Right forelimb (tissue), 1 donor: ENCODE measurements at places on chromosomes 2 and 18.

DNA sequence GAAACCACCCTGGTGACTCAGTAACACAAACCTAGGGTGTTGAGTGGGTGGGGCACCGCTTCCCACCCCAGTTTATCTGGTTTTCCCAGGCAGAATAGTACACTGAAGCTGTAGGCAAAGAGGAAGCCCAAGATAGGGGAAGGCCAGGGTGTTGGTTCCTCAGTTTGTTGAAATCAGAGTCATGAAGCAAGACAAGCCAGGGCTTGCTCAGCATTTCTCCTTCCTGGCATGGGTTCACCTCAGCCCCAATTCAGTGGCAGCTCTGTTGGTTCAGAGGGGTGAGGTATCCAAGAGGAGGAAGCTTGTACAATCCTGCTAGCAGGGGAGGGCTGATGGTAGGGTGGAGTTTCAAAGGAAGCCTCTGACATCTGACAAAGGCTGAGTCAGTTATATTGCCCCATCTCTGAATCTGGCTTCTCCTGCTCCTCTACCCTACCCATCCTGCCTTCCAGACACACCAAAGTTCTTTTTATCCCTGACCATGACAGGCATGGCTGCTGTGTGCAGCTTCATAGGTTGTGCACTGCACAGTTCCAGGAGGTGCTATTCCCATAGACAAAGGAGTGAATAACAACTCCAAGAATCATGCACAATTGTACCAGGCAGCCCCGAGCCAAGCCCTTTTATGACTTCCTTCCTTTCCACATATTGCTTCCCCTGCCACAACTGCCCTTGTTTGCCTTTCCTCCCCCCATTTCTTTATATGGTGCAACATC is 24.9 kb upstream of the RAB10 start:
- no peak for DNase-seq

- no peak for DNase-seq
Observed at GRCh38 chr2:183927406-183928325, 670.7 kb upstream of the ZNF804A start.

DNA sequence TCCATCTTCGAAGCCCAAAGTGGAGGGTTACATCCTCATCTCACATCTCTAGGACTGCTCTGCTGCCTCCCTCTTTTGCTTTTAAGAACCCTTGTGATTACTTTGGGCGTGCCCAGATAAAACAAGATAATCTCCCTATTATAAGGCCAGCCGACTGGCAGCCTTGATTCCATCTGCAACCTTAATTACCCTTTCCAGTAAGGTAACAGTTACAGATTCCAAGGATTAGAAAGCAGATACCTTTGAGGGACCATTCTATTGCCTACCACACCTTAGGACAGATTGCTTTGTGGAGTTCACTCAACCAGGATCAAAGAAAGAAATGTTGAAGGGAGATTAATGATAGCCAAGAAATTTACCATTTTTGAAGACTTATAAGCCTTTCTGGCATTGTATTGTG is 250.8 kb upstream of the ACVR2A start:
- DNase-seq = no peak

- no peak for DNase-seq
Observed at GRCh38 chr2:39730276-39730675, 48.8 kb downstream of the THUMPD2 start.

DNA sequence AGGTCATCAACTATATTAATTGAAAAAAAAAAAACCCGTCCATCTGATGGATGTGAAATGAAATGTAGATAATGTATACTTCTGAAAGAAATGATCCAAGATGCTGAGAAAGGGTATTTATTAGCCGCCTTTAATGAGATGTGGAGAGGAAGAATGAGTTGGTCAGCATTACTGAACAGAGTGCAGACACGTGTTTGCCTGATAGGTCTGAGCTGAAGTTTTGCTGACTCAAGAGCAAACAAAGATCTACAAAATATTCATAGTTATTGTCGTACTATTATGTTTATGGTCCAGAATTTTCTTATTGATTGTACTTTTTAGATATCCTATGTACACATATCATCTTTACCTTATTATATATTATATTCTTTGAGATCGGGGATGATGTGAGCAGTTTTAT is 235.3 kb downstream of the RDH14 start:
- no peak for DNase-seq

DNA sequence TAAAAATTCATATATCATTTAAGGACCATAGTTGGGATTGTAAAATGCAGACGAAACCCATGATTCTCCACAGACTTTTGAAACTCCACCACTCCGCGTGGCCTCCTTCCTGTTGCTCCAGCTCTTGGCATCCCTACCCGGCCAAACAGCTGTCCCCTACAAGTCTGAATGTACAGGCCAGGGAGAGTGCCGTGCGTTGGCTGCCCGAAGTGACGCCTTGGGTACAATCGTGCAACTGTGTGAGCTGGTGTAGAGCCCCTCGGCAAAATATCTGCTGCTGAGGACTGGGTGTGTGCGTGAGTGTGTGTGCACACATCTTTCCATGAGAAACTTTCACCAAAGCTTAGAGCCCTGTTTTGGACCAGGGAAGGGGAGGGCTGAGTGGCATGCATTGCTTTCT is 43.8 kb upstream of the ZNF516 start:
- DNase-seq = no peak

DNA sequence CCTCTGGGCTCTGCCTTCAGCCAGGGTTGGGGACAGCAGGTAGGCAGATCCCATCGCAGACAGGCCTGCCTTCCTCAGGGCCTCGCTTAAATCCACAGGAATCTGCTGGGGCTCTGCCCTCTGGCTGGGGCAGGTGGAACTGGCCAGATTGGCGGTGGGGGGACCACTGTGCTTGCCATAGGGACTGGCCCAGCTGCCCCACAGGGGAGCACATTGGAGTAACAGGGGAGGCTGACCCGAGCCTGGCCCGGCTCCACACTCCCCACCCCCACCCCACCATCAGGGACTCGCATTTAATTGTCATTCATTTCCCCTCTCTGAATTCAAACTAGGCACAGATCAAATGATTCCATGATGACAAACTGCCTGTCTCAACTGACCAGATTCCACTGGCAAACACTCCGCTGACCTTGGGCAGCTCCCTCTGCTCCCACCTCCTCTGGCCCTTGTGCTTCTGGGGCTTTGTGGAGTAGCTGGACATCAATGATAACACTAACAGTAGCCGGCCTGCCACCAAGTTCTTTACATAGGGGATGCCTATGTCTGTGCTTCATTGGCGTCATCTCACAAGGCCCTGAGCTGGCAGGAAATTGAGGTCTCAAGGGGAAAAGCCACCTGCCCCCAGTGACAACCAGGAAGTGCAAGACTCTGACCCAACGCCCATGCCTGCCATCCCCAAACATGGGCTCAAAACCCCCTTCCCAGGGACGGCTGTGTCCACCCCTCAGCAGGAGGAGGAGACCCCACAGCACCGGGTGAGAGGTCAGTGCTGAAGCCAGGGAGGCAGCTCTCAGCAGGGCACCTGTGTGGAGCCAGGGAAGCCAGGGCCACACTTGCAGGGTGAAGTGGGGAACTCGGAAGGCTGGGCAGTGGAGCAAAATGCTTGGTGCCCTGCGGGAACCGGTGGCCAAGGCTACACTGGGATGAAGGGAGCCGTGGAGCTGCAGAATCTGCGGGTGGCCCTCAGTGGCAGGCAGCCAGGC is 2.1 kb upstream of the B3GNT7 start:
- no peak for DNase-seq

DNA sequence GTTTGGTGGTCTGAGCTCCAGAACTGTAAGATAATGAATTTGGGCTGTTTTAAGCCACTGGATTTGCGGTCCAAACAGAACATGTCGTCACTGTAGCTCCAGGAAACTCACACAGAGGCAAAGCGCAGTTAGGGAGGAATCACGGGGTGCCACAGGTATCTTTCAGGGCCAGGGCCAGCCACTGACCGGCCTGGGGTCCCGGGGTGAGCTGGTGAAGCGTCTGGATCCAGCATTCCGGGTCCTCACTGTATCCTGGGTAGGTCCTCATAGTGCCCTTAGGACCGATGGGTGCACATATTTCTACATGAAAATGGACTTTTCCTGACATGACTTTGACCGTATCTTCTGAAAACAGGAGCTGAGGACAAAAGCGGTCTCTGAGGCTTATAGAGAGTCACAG is 196.0 kb upstream of the HDAC4 start:
- DNase-seq = no peak

GRCh38 chr2:30031184-30031583 is 109.8 kb upstream of the ALK start:
- no peak for DNase-seq

DNA sequence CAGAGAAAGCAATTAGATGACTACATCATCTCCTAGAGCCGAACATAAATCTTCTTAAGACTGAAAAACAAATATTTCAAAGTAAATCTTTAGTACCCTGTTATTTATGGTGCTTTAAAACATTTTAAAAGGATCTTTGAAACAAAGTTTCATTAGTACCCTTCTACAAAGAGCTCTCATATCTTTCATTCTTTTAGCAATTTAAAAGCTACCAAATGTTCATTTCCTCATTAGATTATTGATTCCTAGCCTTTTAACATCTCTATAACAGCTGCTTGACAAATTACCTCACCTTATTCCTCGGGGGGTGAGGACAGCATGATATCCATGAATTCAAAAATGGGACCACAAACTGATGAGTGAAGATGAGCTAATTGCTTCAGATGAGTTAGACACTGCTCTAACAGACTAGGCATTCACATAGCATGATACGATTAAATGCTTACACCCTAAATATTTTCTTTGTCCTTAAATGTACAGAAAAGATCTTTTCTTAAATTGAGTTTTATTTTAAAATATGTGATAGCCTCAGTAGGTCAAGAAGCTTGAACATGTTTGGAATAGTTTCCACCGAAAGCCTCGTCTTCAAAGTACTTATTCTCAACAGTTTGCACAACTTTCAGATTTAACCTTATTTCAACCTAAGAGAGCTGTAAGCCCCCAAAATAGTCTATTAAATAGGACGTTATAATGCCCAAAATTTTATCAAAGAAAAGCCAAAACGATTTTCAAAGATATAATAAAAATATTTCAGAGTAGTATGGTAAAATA is 2.1 kb downstream of the ATAD2B start:
- no peak for DNase-seq

DNA sequence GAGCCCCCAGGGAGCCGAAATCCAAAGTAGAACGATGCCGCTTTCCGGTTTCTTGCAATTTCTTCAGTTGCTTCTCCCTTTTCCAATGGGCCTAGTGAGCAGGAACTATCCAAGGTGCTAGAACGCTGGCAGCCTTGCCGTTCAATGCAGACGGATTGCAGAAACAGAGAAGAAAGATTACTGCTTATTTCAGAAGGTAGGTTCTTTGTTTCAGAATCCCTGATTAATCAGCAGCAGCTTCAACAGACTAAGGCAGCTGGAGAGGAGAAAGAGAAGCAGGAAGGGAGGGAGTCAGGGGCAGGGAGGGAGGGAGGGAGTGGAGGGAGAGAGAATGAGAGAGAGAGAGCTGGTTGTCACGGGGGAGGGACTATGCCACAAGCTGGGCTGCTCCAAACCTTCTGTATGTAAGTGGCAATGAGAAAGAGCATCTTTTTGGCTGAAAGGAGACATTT is 576 bp downstream of the NYAP2 start:
- peak; percentile 78 for DNase-seq

DNA sequence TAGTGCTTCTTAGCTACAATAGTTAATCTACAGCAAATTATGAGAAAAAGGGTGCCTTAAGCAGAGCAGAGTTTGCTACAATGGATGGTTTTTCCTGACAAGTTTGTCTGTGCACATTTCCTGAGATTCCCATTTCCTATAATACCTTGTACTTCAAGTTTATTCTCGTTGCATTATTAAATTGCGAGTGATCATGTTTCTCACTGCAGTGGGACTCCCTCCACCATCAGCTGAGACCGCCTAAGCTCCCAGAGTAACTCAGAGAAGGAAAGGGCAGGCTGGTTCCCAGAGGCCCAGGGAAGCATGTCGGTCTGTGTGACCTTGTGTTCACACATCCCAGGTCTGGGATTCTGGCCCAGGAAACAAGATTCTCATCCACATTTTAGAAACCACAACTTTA is 162.1 kb downstream of the ARL4C start:
- DNase-seq = no peak

DNA sequence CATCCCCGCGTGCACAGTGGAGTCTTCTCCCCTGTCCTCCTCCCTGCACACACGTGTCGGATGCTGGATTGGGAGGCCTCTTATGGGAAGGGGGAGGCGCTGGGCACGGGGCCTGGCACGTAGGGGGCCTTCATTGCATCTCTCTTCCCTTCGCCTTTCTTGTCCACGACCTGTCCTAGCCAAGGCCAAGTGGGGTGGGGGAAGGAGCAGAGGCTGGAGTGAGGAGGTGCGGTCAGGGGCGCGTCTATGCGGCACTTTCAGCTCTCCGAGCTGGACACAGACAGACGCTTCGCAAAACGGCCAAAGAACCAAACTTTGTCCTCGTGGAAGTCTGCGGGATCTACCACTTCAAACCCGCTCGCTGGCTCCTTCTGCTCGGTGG is 13.4 kb downstream of the ALPG start:
- DNase-seq = no peak

GRCh38 chr2:94995553-94996304 is 29.8 kb upstream of the MAL start:
- DNase-seq = peak; percentile 31

DNA sequence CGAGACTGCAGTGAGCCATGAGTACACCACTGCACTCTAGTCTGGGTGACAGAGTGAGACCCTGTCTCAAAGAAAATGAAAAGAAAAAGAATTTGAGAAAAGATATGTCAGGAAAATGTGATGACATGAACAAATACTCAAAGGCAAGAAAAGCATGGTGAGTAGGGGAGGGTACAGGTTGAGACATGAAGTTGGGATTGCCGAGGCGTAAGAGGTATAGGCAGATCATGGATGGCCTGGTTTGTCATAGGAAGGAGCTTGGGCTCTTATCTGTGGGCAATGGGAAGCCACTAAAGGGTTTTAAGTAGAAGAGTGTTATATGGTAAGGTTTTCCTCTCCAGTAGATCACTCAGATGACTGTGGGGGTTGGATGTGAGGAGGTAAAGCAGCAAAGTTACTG is 32.3 kb downstream of the SPAST start:
- DNase-seq = no peak

DNA sequence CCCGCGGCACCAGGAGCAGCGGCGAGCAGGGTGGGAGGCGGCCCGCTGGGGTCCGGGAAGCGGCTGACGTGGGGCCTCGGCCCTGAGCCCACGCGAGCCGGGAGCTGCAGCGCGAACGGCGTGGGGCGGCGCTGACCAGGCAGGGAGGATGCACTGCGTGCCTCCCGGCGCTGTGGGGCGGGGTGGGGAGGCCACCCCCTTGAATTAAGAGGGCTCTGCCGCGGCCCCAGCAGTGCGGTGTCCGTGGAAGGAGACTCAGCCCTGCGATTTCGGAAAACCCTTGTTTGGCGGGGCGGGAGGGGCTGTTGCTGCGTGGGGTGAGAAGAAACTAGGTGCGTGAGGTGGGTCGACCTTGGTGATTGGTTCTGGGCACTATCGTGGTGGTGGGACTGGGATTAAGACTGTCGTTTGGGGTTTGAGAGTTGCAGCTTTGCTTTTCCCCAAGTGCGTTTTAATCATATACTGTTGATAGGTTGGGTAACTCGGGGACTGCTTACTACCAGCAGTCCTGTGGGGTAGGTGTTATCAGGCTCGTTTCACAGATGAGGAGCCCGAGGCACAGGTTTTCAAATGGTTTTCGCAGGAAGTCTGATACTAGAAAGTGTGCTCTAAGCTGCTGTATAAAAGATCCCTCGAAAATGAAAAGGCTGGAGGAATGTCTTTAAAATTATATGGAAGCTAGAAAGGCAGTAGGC is 722 bp downstream of the ACSL3 start:
- DNase-seq = no peak

GRCh38 chr2:200700856-200701255 is 110.9 kb upstream of the BZW1 start:
- no peak for DNase-seq
